ENCODE measurements at places on chromosomes 13 and 19.

GRCh38 chr19:35088131-35088913, 27.3 kb upstream of the FXYD3 start:
- no peak for DNase-seq

DNA sequence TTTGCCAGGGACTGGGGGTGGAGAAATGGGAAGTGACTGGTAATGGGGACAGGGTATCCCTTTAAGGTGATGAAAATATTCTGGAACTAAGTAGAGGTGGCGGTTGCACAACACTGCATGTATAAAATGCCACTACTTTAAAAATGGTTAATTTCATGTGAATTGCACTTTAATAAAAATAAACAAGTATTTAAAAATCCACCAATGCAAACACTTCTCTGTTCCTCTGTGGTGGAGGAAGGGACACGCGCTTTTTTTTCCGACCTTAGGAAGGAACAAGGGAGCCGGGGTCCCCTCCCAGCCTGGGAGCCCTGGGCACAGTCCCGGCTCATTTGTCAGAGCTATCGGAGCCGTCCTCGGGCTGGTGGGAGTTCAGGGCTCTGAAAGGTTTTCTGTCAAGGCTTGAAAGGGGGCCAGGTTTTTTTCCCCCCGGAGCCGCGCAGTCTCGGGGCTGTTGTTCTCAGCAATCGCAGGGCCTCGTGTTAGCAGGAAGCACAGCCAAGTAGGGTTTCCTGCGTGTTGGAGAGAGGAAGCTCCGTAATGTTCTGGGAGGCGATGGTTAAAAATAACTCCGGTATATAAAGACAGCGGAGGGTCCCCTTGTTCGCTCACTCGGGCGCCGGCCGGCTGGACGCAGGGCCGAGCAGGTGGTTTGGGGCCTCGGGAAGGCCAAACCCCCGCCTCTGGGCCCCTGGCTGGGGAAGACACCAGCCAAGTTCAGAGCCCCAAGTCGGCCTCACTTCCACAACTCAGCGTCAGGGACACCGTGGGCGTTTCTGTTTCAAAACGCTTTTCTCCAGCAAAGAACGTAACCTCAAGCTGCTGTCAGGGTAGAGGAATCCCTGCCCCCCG, 41.2 kb upstream of the KLF2 start:
- peak; percentile 25 for DNase-seq

DNA sequence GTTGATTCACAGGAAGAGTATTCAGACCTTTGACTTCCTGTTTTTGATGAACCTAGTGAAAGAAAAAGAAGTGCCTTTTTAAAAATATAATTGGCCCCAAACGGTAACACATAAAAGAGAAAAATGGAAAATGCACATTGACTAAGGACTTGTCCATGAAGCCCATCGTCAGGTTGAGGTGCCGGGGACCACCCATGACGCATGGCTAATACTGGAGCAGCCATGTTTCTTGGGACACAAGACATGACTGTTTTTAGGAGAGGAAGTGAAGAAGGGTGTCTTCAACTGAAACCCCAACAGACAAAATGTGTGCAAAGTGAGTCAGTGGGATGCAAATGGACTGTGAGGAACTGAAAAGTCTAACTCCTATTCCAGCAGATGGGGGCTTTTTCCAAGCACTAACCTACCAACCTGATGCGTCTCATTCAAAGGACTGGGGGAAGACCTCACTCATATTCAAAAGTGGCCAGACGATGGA, 459.4 kb downstream of the FOXO1 start:
- DNase-seq = no peak

DNA sequence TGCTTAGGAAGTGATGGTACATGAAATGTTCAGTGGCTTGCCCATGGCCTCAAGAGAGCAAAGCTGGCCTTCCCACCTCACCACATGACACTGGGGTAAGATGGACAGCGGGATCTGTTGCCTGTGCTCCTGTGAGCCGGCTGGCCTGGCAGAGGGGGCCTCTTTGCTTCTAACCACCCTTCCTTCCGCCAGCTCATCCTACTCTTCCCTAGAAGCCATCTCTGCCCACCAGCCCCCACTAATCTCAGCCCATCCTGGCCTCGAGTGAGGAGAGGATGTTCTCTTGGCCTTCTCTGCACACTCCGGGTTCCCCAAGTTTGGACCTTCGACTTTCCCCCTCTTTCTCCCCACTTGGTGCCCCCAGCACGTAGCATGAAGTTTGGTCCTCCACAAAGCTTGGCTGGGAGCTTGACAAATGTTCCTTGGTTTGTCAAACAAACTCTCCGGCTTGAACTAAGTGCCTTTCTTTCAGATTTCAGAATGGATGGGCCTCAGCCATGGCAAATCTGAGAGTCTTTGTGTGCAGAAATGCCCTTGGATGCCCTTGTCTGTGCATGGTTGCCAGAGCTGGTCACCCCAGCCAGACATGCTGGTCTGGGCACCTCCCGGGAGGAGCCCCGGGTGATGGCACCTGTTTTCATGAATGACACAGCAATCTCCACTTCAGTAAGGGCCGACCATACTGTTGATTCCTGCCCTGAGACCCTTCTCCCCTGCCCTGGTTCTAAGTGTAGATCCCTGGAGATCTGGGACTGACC, 145.5 kb downstream of the URI1 start:
- no peak for DNase-seq

DNA sequence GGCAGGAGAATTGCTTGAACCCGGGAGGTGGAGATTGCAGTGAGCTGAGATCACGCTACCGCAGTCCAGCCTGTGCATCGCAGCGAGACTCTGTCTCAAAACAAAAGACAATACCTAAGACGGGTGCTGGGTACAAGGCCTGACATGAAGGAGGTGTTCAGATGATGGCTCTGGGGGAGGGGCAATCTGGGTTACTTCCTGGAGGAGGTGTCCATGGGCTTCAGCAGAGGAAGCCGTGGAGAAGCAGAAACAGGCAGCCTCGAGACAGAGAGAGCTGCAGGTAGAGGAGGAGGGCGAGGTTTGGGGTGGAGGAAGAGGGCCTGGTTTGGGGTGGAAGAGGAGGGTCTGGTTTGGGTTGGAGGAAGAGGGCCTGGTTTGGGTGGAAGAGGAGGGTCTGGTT, 3.6 kb downstream of the MISP start:
- DNase-seq = no peak

GRCh38 chr19:44741258-44741731, 7.2 kb upstream of the BCL3 start:
- no peak for DNase-seq

GRCh38 chr13:65670014-65670625, 1560.0 kb downstream of the PCDH9 start:
- no peak for DNase-seq

GRCh38 chr13:30974350-30974749, 41.9 kb downstream of the TEX26 start:
- DNase-seq = no peak

- DNase-seq = no peak
Observed at GRCh38 chr13:45811891-45812694, 39.5 kb downstream of the SIAH3 start.

- peak; percentile 83 for DNase-seq
Observed at GRCh38 chr19:7488736-7489353, at the start of gene PEX11G. Gene PEX11G, minus strand, starts transcription at chr19:7489035. Its CDS starts 25 bp downstream, at chr19:7489010.

DNA sequence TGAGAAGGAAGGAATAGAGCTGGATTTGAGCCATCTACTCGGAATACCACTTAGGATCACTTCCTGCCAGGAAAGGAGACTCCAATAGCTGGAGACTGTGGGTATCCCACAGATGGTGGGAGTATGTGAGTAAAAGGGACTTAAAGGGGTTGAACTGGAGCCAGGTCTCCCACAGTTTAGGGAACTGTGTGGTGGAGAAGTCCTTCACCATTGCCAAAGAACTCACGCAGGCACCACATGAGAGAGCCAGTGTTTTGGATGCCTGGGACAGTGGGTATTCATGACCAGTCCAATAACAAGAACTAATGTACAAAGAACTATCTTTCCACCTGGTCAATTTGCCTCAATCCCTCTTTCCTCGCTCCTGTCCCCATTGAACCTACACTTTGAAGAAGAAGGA, 24.4 kb upstream of the MYCBP2 start:
- no peak for DNase-seq
